Ascending aorta (tissue), 2 donors: ENCODE measurements at places on chromosomes 12 and 14.

DNA sequence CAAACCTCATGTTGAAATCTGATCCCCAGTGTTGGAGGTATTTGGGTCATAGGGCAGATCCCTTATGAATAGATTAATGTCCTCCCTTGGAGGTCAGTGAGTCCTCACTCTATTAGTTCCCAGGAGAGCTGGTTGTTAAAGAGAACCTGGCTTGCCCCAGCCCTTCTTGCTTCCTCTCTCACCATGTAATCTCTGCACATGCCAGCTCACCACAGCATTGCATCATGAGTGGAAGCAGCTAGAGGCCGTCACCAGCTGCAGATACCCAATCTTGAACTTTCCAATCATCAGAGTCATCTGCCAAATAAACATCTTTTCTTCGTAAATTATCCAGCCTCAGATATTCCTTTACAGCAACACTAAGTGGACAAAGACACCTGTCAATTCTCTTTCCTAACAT, 161.8 kb upstream of the IGF1 start:
- no peak for DNase-seq

- no peak for DNase-seq
These were observed 112.0 kb downstream of the DENND5B start for GRCh38 chr12:31478898-31479297.

GRCh38 chr12:92442782-92443181, 260.0 kb upstream of the PLEKHG7 start:
- DNase-seq = no peak

GRCh38 chr12:97556302-97556779, 93.7 kb downstream of the RMST start:
- DNase-seq = no peak

DNA sequence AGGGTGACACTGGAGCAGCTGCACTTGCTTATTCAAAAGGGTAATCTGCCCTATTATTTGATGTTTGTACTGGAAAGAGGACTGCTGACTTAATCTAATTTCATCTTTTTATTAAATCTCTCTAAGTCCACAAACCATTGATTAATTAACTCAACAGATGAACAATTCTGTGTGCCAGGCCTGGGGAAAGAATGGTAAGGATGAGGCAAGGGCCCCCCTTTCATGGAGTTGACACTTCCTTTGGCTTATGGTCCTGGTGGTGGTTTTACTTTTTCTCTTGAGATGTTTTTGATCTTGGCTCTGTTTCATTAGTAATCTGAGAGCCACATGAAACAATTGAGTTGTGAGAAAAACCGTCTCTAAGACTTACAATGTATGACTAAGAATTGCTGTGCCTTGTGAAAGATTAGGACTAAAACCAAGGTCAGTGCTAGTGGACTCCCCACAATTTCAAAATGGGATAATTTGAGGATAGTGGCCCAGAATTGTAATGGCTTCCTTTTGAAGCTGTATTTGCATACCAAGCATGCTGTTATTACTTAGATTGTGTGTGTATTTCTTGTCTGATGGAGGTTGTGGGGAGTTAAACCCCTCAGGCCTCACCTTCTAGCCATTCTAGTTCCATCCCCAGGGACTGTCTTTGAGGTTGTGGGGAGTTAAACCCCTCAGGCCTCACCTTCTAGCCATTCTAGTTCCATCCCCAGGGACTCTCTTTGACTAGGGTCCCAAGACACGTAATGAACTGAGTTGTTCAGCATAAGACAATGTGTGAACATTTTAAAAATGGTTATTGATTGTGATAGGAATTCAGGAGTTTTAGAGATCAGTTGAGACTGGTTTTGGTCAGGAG, 52.5 kb upstream of the EVL start:
- no peak for DNase-seq

- no peak for DNase-seq
These were observed 350.8 kb upstream of the STXBP6 start for GRCh38 chr14:25400607-25401206.

DNA sequence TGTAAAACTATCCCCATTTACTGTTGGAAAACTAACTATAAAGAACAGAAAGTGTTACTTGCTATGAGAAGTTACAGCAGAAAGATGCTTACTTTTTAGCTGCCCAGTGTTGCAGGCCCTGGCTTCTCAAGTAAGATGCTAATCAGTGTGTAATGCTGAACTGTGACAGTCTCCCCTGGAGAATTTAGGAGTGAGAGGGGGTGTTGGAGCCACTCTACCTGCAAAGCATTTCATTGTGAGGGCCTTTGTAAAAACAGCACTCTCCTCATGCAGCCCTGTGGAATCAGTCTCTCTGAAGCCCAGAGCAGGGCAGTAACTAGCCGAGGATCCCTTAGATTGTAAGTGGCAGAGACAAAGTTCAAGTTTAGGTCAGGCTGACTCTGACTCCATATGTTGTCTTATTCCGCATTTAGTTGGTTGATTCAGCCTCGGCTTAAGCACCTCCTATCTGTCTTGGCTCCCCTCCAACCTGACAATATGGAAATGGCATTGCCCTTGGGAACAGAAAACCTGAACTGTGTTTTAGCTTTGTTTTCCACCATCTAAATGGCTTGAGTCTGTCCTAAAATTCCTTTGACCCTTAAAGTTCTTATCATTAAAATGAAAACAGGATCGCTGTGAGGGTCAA, 141.3 kb downstream of the PRKCH start:
- DNase-seq = no peak

GRCh38 chr14:67623114-67623513, 3.4 kb downstream of the ARG2 start:
- peak; percentile 66 for DNase-seq

- DNase-seq = no peak
These were observed 26.0 kb downstream of the C12orf42 start for GRCh38 chr12:103469719-103470118.

DNA sequence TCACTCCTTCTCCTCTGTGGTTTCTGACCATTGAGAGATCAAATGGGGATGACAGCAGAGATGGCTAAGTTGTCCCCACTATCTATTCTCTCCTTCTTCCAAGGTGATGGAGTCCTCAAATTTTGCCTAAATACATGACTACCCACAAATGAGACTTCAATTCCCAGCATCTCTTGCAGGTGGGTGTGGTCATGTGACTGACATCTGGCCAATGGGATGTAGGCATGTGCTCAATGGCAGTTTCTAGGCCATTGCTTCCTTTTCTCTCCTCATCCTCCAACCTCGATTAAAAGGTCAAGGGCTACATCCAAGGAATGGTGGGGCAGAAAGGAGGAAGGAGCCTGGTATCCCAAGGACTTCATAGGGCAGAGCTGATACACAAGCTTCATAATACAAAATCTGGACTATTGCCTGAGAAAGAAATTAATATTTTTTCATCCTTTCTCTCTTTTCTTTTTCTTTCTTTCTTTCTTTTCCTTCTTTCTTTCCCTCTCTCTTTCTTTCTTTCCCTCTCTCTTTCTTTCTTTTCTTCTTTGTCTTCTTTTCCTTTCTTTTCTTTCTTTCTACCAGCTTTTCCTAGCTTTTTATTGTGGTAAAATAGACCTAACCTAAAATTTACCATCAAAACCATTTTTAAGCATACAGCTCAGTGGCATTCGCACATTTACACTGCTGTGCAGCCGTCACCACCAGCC, 100.9 kb upstream of the PRB2 start:
- DNase-seq = no peak

GRCh38 chr12:127150028-127150427, 1116.9 kb upstream of the TMEM132C start:
- DNase-seq = no peak

DNA sequence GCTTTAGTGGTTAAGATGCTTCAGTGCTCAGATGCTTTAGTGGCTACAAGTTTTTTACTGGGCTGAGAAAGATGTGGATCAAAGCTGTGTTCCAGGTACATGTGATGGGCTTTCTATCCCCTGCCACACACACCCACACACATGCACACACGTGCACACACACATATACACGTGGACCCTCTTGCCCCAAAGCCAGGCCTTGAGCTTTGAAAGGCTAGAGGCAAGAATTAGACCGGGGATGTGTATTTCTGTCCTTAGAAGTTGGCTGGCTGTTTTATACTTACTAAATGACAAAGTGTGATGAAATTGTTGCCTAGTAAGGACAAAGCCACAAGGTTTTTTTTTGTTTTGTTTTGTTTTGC, 376.5 kb downstream of the C12orf75 start:
- DNase-seq = no peak

DNA sequence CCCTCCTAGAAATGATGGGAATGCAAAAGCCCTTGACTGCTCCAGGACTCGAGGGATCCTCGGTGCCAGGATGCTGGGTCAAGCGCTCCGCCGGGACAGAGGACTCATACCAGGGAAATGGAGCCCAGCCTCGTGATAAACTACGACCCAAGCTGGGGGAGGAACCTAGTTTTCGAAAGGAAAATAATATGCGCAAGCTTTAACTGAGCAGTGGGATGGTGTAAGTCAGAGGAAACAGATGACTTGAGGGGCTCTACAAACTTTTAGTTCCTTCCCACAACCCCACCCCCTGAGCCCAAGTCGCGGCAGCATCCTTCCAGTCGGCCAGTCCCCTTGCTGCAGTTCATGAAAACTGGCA, 654 bp upstream of the SUPT16H start:
- DNase-seq = no peak

GRCh38 chr12:106715582-106715981, 58.9 kb upstream of the RIC8B start:
- DNase-seq = no peak

DNA sequence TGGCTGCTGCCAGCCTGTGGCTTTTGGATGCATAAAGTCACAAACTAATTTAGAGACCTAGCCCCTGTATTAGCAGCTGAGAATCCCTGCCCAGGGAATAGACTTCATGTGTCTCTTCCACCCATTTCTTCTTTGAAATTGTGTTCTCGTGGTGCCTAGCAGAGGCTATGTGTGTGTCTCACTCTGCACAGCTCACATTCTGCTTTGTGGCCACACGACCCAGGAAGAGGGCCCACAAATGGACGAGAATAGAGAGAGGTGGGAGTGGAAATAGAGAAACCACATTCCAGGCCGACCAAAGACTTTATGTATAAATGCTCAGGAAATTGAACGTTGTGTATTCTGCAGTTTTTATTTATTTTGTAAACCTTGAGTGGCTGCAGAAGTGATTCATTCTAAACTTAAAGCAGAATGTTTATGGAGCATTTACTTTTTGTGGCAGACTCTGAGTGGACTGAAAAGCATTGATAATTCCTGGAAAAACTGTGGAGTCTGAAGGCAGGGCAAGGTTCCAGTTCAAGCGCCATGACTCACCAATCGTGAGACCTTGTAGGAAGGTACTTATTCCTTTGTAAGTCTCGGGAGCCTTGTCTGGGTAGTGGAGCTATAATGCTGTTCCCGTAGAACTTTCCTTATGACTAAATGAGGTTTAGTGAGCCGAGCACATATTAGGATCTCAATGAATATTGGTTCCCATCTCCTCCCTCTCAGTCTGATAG, 9.1 kb downstream of the B4GALNT3 start:
- DNase-seq = no peak

DNA sequence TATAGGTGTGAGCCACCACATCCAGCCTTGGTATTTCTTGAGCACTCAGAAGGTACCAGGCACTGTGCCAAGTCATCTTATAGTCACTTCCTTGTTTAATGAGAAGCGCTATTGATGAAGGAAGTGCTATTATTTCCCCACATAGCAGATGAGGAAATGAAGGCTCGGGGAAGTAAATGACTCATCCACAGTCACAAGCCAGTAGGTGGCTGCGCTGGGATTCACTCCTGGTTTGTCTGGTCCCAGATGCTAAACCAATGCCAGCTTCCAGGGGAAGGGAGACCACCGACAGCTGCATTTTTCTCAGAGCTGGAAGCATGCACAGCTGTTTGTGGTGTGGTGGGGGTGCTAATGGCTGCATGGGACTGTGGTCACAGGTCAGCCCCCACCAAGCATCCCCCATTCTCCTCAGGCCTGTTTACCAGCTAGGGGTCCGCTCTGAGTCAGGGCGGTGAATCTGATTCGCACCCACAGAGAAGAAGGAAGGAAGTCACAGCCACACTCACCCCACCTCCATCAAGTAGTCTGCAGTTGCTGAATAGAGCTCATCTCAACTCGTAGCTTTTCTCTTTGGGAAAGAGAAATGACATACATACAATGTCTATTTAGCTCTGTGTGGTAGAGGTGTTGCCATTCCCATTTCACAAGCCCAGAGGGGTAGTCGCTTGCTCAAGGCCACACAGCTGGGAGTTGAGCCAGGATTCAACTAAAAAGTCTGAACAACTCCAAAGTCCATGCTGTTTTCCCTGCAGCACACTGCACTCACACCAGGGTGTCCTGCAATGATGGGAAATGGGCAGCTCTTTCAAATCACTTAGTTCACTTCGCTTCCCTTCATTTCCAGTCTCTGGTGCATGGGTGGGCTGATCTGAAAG, 6.3 kb upstream of the LTBP2 start:
- peak; percentile 22 for DNase-seq

GRCh38 chr12:3200814-3201233, 123.6 kb downstream of the TSPAN9 start:
- DNase-seq = no peak

- DNase-seq = no peak
These were observed 334.5 kb upstream of the SEL1L start for GRCh38 chr14:81868172-81868571.

- DNase-seq = no peak
These were observed 110.1 kb upstream of the FAR2 start for GRCh38 chr12:29039013-29039412.

DNA sequence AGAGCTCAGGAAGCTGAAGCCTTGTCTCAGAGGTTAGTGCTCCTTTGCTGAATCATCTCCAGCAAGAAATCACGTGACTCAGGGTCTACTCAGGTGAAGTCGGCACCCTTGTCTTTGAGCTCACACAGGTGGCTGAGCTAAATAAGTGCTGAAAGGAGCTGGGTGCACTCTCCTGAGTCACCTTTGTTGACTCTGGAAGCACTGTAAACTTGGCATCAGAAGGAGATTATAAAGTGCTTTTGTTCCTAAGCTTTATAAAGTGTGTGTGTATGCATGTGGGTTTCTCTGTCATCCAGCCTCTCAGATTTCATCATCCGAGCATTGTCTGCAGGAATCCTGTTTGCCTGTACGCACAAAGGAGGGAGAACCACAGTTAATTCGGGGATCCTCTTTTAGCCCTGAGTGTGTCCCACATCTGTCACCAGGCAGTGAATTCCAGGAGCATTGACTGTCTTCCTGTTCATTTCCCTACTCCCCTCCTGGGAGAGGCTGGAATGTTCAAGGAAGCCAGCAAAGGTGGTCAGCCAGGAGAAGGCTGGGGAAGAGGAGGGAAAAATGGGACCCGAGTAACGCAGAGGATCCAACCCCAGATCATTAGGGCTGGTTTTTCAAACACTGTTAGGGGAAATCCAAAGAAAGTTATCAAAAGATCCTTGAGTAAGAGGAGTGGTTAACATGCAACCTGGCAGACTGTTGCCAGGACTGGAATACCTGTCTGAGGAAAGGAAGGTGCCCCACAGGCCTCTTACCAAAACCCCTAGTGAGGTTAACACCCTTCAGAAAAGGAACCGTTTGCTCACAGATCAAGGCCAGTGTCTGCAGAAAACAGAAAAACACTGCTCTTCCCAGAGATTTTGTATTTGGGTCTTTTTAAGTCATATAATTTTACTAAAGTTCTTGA, 157.5 kb upstream of the HIF1A start:
- peak; percentile 52 for DNase-seq

DNA sequence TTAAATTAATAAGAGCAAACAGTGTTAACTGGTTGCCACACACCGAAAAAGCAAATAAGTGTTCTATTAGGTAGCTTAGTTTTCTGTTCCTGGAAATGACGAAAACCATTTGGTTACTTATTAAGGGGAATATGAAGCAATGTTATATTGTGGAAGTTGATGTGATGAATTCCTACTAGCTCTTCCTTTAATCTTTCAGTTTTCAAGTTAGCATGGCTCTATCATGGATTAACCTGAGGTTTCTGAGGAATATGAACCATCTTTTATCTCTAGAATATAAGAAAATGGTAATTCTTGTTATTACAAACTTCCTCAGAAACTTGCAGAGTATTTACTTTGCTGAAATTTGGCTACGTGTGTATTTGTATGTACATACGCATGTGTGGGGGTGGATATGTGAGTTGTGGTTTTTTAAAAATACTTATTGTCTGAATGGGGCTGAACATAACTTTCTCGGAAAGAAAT, 245.7 kb downstream of the KCNC2 start:
- no peak for DNase-seq
